Stimulated activated CD4-positive, alpha-beta T cell treated with anti-CD3 and anti-CD28 coated beads, Interleukin-1b, Interleukin-23, amount 100 ng/mL, for 1 hour (primary cell): ENCODE measurements at places on chromosomes 6 and 20.

- no peak for DNase-seq
Observed at GRCh38 chr6:107976155-107976783, 18.3 kb upstream of the SEC63 start.

- no peak for DNase-seq
Observed at GRCh38 chr6:110828396-110828795, 13.1 kb upstream of the CDK19 start.

DNA sequence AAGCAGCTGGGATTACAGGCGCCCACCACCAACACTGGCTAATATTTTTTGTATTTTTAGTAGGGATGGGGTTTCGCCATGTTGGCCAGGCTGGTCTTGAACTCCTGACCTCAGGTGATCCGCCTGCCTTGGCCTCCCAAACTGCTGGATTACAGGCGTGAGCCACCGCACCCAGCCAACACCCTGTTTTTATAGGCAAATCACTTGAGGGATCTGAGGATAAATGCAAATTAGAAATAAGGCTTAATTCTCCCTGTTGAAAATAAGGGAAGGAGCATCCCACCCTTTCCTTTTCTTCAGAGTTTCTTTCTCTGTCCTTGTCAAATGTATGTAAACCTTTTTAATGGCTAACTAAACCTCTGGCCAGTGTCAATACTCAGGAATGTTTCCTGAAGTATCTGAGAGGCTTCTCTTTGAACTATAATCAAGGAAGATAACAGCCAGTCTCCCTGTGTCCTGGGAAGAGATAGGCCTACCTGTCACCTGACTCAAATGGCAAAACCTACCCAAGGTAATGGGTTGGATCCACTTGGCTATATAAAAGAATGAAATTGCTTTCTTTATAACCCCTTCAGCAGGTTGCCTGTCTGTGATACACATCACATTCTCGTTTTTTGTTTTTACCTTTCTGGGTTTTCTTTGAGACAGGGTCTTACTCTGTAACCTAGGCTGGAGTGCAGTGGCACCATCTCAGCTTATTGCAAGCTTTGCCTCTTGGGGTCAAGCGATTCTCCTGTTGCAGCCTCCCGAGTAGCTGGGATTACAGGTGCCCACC, 64.5 kb upstream of the TNFAIP3 start:
- DNase-seq: no peak

GRCh38 chr6:81906041-81906440, 153.6 kb upstream of the TENT5A start:
- DNase-seq: no peak

GRCh38 chr6:47579040-47579439, 101.5 kb downstream of the CD2AP start:
- DNase-seq: no peak

DNA sequence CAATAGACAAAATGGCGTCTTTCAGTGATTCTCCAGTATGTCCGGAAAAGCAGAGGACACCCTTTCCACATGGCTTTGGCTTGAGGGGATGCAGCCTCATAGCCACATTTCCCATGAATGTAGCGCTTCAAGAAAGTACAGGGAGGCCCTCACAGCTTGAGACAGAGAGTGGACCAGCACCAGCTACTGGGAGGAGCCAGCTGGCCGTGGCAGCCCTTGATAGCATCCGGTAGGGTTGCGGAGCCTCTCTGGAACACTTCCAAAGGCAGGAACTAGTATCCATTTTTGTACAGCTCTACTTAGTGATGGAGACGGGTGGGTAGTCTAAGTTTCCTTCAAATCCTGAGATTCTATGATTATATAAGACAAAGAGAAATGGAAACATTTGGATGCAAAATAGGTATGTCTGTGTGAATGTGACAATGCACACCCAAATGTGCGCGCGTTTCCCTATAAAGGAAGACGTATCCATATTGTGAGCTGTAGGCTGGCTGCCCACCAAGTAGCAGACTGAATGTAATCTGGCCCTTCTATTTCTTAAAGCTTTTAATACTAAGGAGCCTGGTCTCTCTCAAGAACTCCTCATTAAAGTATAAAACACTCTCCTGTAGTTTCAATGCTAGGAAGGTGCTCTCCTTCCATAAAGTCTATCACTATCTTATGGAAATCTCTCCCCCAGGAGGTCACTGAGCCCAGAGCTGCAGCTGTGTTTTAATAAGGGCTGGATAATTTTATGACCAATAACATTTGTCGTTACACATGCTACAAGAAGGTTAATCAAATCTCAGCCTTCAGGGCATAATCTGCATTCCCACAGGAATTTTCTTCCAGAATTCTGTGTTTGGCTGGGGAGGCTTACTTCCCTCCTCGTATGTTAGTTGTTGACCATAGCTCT, 74.0 kb downstream of the SOBP start:
- no peak for DNase-seq

GRCh38 chr6:20906945-20907344, 372.7 kb downstream of the CDKAL1 start:
- no peak for DNase-seq

DNA sequence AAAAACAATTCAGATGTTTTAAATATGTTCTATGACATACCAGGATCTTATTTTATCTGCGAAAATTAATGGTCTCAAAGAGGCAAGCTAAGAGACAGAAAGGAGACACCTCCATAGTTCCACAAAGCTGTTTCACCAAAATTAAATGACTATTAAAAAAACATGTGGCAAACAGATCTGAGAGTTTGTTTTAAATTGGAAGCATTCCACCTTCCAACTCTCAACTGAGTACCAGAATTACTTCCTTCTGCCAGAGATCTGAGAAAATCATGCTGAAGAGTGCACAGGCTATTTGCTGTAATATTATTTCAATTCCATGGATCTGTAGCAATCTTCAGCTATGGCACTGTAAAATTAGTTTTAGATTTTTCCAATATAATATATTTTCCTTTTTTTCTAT, 669.5 kb upstream of the MARCKS start:
- no peak for DNase-seq

DNA sequence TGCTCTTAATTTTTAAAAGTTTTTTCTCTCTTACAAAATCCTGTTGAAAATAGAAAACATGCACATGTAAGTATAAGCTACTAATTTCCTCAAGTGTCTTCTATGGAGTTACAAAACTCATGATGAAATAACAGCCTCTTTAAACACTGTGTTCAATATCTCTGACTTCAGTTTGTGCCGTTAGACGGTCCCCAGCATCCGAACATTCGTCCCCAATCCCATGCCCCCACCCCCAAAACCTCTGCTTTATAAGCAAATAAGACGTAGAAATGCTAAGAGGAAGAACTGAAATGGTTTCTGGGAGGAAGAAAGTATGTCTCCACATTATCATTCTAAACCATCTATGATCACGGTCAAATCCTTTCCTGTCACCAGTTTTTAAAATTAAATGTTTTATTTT, 31.7 kb upstream of the MYB start:
- DNase-seq: no peak

- no peak for DNase-seq
Observed at GRCh38 chr6:167676666-167677421, 149.9 kb upstream of the AFDN start.

DNA sequence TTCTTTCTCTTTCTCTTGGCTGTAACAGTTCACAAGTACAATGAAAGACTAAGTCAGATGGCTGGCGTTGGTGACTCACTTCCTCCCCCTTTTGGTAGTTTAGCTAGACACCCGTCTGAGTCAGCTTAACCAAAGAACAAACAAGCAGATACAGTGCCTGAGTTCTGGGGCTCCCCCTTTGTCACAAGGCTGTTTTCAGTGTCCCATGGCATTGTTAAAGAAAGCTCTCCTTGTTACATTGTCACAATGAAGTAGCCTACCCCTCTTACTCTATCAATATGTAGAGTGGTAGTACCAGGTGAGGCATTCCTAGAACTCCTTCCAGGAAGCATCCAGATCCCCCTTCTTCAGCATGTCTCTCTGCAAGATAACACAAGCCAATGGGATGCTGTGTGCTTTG, 38.6 kb downstream of the KIAA0408 start:
- peak; percentile 36 for DNase-seq

- no peak for DNase-seq
Observed at GRCh38 chr6:92050216-92050615, 1369.1 kb downstream of the EPHA7 start.

GRCh38 chr6:100461917-100462705, 2.6 kb downstream of the SIM1 start:
- no peak for DNase-seq
